ENCODE measurements at places on chromosomes 6 and 20.

GRCh38 chr20:10578607-10579006 lies 95.2 kb downstream of the JAG1 start:
- DNase-seq: no peak

DNA sequence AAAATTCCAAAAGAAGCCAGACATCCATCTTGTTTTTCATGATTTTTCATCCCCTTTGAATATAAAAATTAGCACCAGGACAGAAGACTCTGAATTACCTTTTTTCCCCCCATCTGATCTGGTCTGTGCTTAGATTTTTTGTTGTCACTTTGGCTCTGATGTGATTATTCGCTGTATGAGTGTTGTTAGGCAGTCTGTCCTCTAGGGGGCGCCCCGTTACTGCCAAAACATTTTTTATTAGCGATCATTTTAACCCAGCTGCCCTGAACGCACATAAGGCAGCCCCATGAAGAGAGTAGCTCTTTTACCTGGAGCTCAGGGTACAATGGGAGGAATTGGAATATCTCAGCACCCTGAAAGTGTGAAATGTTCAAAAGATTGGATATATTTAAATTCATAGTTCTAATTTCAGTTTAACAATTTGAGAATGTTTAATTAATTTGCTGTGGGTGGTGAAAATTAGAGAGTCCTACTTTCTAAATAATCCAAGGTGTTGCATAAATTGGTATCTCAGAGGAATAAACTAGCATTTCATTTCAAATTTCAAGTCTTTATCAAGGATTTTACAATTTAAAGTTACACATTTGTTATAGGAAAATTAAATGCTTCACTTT lies 60.8 kb downstream of the PRPH2 start:
- DNase-seq: peak; percentile 77

DNA sequence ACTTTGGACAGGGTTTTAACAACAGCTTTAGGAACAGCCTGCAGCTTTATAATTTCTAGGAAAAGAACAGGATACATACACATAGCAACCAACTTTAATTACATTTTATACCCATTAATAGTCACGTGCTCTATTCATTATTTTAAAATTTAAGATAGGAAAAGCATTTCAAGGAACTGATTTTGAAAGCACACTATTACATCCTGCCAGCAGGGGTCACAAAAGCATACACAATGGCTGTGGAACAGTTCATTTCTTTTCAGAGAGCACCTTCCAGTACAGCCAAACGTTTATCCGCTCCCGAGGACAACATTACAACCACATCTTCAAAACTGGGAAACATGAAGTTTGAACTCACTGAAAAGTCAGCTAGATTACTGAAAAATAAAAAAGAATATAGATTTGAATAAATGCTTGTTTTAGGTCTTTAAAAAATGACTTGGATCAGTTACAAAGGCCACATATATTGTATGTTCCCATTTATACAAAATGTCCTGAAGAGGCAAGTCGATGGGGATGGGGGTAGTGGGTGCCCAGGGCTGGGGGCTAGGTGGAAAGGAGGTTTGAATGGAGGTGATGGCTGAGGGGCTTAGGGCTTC lies 104.6 kb upstream of the EXOC2 start:
- peak; percentile 55 for DNase-seq

DNA sequence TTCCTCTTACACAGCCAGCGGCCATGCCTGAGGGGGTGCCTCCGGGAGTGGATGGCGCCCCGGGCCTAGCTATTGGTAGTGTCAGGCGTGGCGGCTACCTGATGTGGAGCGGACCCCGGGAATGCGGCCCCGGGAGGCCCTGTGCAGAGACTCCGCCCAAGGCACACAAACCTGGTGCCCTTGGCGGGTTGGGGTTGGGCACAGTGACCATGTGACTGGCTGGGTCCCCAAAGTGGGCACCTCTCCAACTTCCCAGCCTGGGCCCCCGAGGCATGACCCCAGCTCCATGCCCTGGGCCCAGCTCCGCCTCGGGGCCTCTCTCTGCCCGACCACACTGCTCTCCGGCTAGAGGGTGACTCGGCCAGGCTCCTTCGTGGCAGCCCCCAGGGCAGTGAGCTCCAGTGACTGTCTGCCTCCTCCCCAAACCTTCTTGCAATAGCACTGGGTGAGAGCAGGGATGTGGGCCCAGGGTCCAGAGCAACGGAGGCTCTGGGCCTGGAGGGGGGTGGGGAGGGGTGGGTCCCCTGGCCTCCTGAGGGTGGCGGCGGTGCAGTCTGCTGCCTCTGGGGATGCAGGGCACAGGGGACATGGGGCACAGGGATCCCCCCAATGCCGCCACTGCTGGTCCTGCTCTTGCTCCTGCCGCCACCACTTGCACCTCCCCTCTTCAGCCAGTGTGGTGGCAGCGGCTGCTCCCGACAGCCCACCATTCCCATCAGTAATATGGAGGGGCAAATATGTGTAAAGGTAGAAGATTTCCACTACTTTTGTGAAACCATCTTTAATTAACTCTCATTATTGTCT lies 942.9 kb upstream of the EPHA7 start:
- DNase-seq: no peak

DNA sequence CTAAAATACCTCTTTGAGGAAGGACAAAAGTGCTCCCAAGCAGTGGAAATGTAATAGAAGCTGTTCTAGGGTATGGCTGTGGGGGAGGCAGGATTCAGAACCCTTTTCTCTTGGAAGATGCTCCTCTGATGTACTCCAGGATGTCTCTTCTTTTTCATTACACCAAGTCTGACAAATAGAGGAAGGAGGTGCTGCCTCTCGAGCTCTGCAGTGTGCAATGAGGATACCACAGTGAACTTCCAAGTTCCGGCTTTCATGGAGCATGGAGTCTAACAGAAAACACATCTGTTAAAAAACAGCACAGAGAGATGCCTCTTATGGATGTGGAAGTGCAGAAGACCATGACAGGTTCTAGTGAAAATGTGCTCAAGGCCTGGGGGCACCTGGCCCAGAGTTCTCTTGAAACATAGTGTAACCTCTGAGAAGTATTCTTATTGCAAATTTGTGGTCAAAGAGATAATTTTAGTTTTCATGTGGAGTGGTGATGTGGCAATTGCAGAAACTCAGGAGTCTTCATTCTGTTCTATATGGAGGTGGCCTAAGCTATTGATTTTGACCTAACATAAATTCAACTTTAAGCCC lies 362.0 kb upstream of the CITED2 start:
- DNase-seq: no peak

GRCh38 chr20:14992153-14992552 lies 654.7 kb upstream of the FLRT3 start:
- peak; percentile 11 for DNase-seq

DNA sequence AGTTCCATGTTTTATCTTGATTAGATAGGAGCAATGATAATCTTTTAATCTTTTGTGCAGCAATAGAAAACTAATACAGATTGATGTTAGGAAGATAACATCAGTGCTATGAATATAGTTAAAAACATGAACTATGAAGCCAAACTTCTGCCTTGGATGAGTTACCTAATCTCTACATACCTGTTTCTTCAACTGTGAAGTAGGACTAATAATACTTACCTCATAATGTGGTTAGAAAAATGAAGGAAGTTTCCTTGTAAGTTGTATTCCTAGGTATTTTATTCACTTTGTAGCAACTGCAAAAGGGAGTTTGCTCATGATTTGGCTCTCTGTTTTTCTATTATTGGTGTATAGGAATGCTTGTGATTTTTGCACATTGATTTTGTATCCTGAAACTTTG lies 111.9 kb downstream of the FRK start:
- DNase-seq: no peak
